Kidney (tissue), 22 donors: ENCODE measurements at places on chromosomes 6 and 20. TPM values are rescaled to one million over a fixed set of nuclear protein-coding genes. Genes with fewer than 3 reads are reported as not detected.

GRCh38 chr6:10793695-10794094 is 44.6 kb downstream of the MAK start:
- DNase-seq, result no peak

- DNase-seq, result no peak
Measured at GRCh38 chr6:114009192-114009591, 38.2 kb upstream of the HDAC2 start.

- DNase-seq, result no peak
Measured at GRCh38 chr6:158687506-158687905, 37.7 kb downstream of the SYTL3 start.

DNA sequence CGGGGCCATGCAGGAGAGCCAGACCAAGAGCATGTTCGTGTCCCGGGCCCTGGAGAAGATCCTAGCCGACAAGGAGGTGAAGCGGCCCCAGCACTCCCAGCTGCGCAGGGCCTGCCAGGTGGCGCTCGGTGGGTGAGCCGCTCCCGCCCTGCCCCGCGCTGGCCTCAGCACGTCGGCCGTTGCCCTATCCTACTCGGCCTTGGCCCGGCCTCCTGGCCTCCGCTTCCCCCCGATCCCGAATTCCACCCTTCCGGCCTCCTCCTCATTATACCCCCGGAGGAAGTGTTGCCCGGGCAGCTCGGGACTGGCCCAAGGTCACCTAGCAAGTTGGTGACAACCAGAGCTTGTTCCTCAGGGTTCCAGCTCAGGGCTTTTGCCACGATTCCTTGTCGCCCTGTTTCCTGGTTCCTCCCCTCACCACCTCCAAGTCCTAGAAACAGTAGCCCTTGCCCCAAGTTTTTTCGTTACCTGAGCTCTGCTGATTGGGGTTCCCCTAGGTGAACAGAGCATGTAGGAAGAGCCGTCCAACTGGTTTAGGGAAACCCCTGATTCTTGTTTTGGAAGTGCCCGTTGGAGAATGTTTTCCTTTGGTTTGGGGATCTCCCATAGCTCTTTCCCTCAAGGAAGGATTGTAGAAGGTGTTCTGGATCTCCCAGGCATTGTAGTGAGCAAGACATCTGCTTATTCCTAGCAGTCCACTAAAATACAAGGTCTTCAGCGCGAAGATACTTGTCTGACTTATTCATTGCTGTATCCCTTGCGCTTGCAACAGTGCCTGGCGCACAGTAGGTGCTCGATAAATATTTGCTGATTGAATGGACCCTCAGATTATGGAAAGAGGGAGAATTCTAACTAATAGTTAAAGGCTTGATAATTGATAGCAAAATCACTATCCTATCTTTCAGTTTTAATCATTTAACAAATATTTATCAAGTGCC is 641 bp downstream of the ARFGEF2 start:
- DNase-seq, result no peak

GRCh38 chr6:11229655-11230046 is 2.8 kb downstream of the NEDD9 start:
- DNase-seq, result no peak

GRCh38 chr6:106287215-106287614 is 38.3 kb downstream of the ATG5 start:
- no peak for DNase-seq

- no peak for DNase-seq
Measured at GRCh38 chr6:137560184-137560563, 66.0 kb upstream of the OLIG3 start.

DNA sequence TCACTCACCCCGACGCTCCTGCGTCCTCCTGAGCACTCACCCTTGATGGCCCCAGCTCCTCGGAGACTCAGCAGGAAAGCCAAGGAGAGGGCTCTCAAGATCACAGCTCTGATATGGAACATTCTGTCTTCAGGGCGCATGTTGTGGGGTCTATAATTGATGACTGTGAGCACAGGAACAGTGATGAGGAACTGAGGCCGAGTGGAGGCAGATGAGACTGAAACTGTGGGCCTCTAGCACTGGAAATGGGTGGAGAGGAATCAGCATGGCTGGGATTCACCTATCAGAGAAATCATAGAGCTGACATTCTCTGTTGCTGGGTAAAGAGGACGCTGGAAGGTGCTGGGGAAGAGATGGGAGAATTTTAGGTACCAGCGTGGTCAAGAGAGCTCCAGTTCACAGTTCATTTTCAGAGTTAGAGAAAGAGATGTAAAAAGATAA is at the start of gene HLA-DPA1:
Gene HLA-DPA1 (minus strand): TSS at position 219 of the 441 bp plus-strand sequence.
- no peak for DNase-seq

DNA sequence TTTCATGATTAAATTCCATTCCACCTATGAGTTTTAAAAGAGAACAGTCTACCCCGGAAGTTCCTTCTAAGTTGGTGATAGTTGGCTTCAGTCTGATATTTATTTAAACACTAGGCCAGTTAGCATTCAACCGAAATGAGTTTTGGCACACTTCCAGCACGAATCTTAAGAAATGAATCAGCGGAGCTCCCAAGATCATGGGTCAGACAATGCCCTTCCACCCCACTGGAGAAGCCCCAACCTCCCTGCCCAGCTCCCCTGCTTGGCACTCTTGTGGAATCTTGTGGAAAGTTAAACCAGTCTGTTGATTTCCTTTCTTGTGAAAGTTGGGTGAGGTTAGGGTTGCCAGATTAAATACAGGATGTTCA is 64.3 kb downstream of the MKKS start:
- no peak for DNase-seq

DNA sequence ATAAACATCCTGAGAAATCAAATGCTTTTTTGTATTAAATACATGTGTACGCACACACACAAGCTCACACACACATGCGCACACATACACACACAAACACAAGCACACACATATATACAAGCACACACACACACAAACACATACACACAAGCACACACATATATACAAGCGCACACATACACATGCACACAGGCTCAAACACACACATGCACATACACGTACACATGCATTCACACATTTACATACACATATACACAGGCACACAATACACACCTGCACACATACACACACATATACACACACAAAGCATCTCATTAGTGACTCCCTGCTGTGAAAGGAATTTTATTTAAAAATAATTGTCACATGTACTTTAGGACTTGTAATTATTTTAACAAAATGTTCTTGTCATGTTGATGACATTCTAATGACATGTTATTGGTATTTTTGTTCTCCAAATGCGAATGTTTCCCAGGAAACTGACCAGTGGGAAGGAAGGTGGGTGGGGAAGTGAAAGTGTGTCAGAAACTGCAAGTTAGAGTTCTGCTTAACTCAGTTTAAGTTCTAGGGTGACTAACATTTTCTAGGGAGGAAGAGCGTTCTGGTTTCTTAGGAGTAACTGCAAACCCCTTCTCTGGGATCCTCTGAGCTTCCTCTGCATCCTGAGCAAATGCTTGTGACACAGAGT is 113.9 kb upstream of the ZNF217 start:
- DNase-seq, result peak; percentile 27

- peak; percentile 76 for DNase-seq
Measured at GRCh38 chr20:63836458-63837344, 5.6 kb upstream of the ZBTB46 start.

- DNase-seq, result peak; percentile 70
Measured at GRCh38 chr20:21505810-21506530, 7.9 kb downstream of the NKX2-2 start.

DNA sequence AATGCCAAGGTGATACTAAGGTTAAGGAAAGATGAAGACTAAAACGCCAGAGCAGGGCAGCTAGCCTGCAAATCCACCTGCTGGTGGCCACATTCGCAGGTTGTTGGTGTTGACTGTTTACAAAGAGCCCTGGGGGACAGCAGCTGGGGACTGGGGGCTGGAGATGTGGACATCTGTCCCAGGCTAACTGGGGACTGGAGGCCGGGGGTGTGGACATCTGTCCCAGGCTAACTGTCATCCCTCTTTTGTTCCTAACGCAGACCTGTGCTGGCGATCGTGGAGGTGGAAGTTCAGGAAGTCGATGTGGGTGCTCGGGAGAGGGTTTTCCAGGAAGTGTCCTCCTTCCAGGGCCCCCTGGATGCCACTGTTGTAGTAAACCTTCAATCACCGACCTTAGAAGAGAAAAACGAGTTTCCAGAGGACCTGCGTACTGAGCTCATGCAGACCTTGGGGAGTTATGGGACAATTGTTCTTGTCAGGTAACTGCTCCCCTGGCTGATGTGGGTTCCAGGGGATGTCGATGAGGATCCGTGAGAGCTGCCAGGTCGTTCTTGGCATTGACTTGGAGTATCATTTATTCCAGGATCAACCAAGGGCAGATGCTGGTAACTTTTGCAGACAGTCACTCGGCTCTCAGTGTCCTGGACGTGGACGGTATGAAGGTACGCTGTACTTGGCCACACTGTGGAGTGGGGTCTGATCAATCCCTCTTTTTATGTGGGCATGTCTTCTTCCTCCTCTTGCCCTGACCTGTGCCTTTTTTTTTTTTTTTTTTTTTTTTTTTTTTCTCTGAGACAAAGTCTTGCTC is 87.0 kb downstream of the SERAC1 start:
- DNase-seq, result no peak

GRCh38 chr6:73452107-73452461 is at the start of gene CGAS:
TSS of gene CGAS (minus strand) at chr6:73452297. CDS start at chr6:73452181, 116 bp downstream.
- peak; percentile 66 for DNase-seq

DNA sequence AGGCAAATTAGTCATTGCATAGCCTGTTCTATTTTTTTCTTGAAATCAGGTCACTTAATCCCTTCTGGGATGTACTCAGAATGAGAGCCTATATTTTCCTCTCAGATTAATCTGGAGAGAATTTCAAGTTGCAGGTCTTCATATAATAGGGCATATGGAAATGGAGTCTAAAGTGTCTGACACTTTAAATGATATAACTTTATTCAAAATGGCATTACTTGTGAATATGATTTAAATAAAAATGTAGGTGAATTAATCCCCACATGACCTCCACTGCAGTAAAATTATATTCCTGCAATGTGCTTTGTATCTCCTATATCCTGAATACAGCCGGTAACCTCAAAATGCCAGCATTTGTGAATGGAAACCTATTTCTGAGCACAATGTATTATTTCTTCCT is 172.5 kb upstream of the BTBD3 start:
- DNase-seq, result no peak

GRCh38 chr20:400128-400453 is 8.0 kb upstream of the RBCK1 start:
- no peak for DNase-seq

- no peak for DNase-seq
Measured at GRCh38 chr6:72758901-72759300, 137.0 kb downstream of the KCNQ5 start.

- DNase-seq, result no peak
Measured at GRCh38 chr6:81561731-81562130, 190.8 kb downstream of the TENT5A start.

DNA sequence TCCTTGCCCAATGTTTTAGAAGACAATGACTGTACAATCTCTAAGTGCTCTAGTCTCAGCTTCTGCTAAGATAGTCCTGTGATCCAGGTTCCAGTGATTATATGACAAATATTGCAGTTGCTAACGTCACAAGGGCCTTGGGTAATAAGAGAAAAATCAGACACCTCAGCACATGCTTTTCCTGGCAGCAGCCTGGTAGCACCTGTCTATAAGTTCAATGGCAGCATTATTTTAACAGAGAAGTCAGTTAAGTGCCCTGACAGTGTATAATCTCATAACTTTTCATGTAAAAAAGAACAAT is 121.3 kb upstream of the BCLAF1 start:
- no peak for DNase-seq

- DNase-seq, result no peak
Measured at GRCh38 chr6:80940976-80941375, 811.5 kb downstream of the TENT5A start.

- no peak for DNase-seq
Measured at GRCh38 chr20:35523298-35523888, 6.1 kb downstream of the C20orf173 start.

DNA sequence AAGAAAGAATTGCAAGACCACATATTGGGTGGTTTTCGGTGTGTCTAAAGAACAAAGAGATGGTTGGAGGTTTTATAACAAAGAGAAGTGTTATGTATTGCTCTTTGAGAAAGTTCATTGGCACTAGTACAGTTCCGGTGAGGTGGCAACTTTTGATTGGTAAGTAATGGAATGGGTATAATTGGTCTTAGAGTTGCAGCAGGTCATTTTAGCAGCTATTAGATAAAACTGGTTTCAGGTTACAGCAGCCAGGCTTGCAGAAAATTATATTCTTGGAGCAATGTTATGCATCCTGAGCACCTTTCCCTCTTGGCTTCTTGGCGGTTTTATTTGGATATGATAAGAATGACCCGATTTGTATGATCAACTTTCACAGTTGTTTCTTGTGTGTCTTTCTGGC is 12.3 kb upstream of the SSTR4 start:
- no peak for DNase-seq

DNA sequence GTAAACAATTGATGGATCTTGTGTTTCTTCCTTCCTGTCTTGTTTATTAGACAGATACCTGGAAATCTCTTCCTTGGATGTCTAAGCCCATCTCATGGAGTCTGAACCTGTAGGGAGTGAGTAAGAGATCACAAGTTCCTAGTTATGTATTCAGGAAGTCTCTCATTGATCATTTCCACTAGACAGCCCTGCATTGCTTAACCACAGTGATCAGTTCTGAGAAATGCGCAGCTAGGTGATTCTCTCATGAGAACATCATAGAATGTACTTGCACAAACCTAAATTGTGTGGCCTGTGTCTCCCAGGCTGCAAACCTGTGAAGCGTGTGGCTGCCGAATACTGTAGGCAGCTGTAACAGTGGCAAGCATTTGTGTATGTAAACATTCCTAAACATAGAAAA is 39.1 kb downstream of the FAM120B start:
- DNase-seq, result no peak

- peak; percentile 78 for DNase-seq
Measured at GRCh38 chr20:1803061-1803931, 91.9 kb upstream of the SIRPA start.

Gene KIAA0408
- total RNA-seq, result 2.7 TPM

Gene NDRG3
- 25.3 TPM for total RNA-seq

Gene SCUBE3
- 4.5 TPM for total RNA-seq

Gene TAGAP
- total RNA-seq, result 8.8 TPM

Gene CTAGE9
- not detected for total RNA-seq

Gene PLN
- 47.2 TPM for total RNA-seq

Gene MYLIP
- 52.8 TPM for total RNA-seq

Gene CCN2
- total RNA-seq, result 64.1 TPM

Gene LTB
- total RNA-seq, result 18.5 TPM

Gene C6orf141
- 2.2 TPM for total RNA-seq

Gene ESR1
- 5.2 TPM for total RNA-seq

Gene PI16
- 1.7 TPM for total RNA-seq

Gene HAO1
- not detected for total RNA-seq

Gene ZKSCAN3
- 8.3 TPM for total RNA-seq

Gene LINC00237
- not detected for total RNA-seq

Gene COL12A1
- 28.3 TPM for total RNA-seq

Gene SLC4A11
- total RNA-seq, result 7.6 TPM
